ENCODE measurements at places on chromosomes 5 and 9.

DNA sequence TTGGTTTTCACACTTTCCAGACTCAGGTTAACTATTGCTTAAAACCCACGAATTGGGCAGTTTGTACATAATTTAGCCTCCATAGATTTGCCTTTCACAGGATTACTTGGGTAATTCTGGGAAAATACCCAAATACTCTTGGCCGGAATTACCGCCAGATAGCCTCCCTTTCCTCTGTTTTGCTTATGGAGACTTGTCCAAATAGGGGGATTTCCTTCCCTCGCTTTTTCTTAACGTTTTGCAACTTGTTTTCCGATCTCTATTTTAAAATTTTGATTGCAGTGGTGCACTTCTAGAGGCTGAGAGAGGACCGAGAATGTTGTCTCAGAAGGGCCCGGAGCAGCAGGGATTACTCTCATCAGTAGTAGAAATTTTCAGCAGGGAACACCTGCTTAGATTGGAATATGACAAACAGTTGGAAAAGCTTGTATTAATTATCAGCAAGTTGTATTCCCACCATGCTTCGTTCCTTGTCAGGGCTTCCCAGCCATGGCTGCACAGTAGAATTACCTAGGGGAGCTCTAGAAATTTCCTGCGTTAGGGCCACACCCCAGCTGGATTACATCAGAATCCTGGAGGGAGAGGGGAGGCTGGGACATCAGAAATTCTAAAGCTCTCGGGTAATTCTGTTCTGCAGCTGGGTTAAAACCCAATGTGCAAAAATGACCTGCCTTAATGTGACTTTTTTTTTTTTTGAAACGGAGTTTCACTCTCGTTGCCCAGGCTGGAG is 329.1 kb downstream of the SH3GL2 start:
- DNase-seq: no peak

GRCh38 chr5:119630752-119631440 is 1.5 kb downstream of the FAM170A start:
- no peak for DNase-seq

- no peak for DNase-seq
Observed at GRCh38 chr5:150515446-150515845, 7.5 kb downstream of the NDST1 start.

DNA sequence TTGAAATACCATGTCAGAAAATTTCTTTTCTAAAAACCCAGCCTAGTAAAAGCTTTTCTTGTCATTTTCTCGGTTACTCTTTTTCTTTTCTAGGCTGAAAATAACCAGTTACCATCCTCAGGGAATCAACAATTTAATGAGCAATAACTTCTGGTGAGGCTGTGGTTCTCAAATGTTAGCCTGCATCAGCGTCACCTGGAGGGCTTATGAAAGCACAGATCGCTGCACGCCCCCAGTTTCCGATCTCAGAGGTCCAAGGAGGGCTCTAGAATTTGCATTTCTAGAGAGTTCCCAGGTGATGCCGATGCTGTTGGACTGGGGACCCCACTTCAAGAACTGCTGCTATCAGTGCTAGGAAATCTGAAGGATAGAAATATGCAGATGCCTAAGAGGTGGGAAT is 28.9 kb upstream of the TLE1 start:
- DNase-seq: no peak

DNA sequence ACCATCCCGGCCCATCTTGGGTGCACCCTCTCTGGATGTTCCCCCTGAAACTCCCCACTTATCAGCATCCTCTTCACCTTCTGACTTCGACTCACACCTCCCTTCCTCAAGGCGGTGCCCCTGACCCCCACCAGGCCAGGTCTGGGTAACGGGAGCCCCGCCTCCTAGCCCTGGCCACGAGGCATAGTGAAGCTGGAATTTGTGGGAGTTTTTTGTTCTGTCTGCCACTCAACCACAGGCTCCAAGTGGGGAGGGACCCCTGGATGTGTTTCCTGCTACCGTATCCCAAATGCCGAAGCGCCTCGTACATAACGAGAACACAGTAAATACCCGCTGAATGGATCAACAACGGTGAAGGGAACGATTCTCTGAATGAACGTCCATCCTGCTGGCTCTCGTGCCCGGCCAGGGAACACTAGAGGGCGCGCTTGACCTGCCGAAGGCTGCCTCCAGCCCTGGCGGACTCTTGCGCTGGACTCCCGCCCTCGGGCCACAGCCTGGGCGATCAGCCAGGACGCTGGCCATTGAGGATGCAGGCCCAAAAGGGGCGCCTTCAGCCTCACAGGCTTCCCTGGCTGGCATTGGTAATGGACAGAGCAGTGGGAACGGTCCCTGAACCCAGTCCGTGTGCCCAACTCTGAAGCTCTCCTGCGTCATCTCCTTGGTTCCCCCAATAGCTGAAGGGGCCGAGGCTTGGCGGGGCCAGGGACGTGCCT is 47.3 kb upstream of the PHYKPL start:
- DNase-seq: peak; percentile 68

DNA sequence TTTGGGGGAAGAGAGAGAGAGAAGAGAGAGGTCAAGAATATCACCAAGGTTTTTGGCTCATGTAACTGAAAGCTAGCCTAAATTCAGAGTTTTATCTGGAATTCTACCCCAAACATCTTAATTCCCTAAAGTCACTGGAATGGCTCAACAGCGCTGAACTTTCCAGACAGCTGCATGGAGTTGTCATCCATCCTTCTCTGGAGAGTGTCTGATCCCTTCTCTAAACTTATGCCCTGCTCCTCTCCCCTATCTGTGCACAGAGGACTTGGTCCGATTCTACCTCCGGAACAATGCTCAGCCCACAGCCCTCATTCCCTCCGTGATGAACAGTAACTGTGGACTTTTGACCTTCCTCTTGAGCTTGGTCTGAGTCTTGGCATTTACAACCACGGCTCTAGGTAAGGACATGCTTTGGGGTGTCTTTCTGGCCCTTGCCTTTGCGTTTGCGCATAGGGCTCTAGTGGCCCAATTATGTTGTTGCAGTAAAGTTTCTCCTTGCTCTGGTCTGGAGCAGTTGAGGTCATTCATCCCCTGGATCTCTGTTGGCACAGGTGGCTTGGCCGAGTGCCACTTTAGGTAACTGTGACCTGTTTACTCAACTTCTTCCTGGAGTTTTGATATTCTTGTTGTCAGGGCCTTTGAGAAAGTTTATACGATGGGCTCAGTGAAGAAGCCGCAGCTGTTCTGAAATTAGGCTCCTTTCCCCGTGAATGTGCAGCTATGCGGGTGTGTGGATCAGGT is 18.3 kb upstream of the CD180 start:
- DNase-seq: no peak

- DNase-seq: no peak
Observed at GRCh38 chr9:134177624-134178393, 13.4 kb upstream of the RNU6ATAC start.

GRCh38 chr9:27195191-27195590 is 86.2 kb downstream of the TEK start:
- no peak for DNase-seq

- no peak for DNase-seq
Observed at GRCh38 chr5:131534974-131535373, 100.1 kb downstream of the RAPGEF6 start.

GRCh38 chr5:6573651-6574101 is 59.2 kb downstream of the NSUN2 start:
- peak; percentile 34 for DNase-seq

GRCh38 chr5:9197881-9198260 is 348.0 kb downstream of the SEMA5A start:
- no peak for DNase-seq

DNA sequence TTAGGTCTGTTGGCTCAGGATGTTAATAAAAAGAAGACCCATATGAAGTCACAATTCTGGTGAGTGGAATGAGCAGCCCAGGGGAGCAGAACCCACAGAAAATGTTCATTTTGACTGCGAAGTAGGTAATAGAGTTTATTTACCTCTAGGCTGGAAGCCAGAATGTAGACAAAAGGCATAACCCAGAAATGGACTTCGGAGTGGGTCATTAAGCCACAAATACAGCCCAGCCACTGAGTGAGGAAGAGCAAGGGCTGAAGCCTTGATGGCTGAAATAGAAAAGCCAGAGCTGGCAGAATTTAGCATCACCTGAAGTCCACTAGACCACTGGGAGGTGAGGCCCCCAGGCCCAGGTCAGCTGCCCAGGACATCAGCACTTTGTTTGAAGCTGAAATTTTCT is 168.0 kb downstream of the NXNL2 start:
- DNase-seq: no peak

DNA sequence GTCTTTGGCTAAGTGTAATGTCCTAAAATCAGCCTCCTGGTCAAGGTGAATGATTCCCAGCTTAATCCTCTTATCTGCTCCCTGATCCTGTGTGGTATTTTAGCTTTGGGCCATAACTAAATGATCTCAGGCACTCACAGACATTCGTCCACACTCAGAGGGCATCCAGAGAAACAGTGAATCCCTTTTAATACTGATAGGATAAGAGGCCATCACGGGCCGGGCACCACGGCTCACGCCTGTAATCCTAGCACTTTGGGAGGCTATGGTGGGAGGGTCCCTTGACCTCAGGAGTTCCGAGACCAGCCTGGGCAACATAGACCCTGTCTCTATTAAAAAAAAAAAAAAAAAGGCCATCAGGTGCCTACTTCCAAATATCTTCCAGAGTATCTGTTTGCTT is 6.3 kb downstream of the PDCL start:
- no peak for DNase-seq

DNA sequence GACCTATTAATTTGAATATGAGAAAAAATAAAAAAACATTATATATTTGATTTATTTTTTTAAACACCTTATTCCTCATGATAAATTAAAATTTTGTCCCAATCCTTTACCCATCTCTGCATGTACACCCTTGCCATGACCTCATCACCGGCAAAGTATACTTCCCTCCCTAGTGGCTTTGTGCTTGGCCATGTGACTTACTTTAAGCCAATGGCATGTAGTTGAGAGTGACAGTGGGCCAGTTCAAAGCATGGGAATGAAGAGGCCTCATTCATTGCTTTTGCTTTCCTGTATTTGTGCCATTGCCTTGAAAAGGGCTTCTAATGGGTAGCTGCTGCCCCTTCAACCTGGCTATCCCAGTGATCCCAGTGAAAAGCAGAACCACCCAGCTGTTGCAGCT is 31.2 kb downstream of the C9 start:
- no peak for DNase-seq

GRCh38 chr9:77598991-77599390 is 49.1 kb downstream of the GNA14 start:
- DNase-seq: no peak

- DNase-seq: no peak
Observed at GRCh38 chr5:96322217-96322616, 110.8 kb downstream of the PCSK1 start.

DNA sequence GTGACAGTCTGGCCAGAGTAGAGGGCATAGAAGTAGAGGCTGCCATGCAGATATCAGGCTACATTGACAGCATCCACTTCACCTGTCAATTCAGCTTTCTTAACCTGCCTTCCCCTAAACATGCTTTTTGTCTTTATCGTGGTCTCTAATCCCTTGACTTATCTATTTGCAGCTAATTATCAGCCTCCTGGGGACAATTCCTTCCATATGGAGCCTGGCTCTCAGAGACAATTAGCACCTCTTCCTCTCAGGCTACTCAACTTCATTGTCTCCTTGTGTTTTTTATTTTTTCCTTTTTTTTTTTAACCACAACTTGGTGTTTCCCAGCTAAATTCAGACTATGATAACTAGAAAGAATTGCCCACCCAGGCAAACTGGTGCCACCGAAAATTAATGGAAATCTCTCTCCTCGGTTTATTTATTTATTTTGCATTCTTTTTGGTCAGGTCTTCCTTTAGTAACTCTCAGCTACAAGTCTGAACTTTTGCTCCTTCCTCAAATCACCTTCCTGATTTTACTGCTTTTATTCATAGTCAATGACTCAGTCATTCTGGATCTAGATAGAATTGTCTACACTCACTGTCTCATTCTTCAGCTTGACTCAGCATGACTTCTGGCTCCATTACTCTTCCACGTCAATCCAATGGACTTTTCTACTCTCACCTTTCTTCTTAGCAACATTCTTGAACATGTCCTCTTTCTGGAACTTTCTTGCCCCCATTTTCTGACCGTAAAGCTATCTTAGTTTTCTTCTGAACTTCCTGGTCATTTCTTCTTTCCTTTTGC is 63.0 kb upstream of the BASP1 start:
- DNase-seq: no peak

DNA sequence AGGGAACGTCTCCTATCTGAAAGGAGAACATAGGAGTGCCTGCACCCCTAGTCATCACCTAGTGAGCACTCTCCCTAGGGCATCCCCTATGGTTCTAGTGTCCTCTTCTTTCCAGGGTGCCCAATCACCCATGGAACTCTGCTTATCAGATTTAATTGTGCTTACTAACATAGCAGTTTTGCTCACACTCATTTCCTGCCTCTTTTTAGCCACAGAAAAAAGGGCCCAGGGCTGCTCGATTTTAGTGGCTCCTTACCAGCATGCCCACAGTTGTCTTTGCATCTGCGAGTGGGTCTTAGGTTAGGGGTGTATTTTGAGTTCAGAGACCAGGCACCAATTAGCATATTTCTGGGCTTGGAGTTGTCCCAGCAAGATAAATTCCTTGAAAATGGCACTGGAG is 1110.2 kb downstream of the TAF11L14 start:
- DNase-seq: no peak

DNA sequence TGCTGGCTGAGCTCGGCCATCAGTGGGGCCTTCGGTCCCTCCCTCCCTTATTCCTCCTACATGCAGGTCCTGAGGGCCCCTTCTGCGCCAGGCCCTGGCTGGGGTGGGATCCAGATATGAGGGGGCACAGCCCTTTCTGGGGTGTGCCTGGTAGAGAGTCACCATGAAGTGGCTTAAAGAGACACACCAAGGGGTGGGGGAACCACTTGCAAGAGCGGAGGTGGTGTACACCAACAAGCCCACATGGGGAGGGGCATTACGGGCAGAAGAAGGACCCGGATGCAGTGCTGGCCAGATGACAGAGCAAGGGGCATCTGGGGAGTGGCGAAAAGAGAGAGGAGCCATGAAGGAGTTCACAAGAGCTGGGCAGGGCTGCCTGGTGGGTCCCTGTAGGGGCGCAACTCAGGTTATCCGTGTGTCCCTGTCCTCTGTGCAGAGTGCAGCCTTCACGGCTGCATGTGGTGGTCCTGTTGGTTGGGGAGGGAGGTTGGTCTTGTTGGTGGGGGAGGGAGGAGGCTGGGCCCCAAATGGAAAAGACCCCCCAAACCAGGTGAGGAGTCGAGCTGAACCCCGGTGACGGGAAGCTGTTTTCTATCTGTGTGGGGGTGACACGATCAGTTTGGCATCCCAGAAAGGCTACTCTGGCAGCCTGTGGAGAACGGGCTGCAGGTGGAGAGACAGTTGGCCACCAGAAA is 158.1 kb downstream of the DAB2IP start:
- DNase-seq: no peak

DNA sequence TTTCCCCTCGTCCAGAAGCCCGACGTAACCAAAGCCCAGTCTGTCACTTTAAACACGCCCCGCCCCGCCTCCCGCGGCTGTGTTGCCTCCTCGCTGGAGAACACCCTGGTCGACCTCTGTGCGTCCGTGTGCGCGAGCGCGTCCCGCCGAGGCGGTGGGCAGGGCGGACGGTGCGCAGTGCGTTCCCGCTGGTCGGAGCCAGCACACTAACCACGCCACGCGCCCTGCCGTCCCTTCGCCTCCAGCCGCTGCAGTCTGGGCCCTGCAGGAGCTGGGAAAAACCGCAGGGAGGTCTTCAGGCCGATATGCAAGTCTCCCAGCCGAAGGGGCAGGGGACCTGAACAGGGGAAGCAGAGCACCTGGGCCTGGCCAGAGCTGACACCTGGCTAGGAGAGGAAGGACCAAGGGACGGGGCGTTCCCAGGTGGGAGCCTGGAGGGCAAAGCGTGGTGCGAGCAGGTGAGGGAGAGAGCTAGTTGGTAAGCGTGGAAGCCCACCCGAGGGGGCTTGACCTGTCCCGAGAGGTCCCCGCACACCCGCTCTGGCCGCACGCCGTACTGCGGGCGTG is 1.3 kb upstream of the PHPT1 start:
- peak; percentile 65 for DNase-seq
